ENCODE measurements at places on chromosomes 2 and 18. TPM values are rescaled to one million over a fixed set of nuclear protein-coding genes. Genes with fewer than 3 reads are reported as not detected.

- no peak for DNase-seq
- no peak overlapping the region for H3K4me3 ChIP-seq
- H3K27ac ChIP-seq = no peak overlapping the region
- peaks cover 2% of the 10 kb centered on the region for H3K4me1 ChIP-seq
- no peaks in the 10 kb centered on the region for H3K27me3 ChIP-seq
These were observed 10.0 kb downstream of the ADNP2 start for GRCh38 chr18:80119111-80119510.

GRCh38 chr18:39942702-39943101 lies 2012.3 kb upstream of the PIK3C3 start:
- DNase-seq = no peak
- H3K4me1 ChIP-seq = no peaks in the 10 kb centered on the region
- no peaks in the 10 kb centered on the region for H3K27me3 ChIP-seq
- no peak overlapping the region for H3K27ac ChIP-seq
- no peaks in the 10 kb centered on the region for H3K36me3 ChIP-seq

GRCh38 chr2:151905963-151906632 lies 77.9 kb upstream of the ARL5A start:
- no peaks in the 10 kb centered on the region for H3K4me1 ChIP-seq
- H3K27me3 ChIP-seq = peaks cover 10% of the 10 kb centered on the region
- no peak for DNase-seq
- no peak overlapping the region for H3K4me3 ChIP-seq
- no peaks in the 10 kb centered on the region for H3K36me3 ChIP-seq

DNA sequence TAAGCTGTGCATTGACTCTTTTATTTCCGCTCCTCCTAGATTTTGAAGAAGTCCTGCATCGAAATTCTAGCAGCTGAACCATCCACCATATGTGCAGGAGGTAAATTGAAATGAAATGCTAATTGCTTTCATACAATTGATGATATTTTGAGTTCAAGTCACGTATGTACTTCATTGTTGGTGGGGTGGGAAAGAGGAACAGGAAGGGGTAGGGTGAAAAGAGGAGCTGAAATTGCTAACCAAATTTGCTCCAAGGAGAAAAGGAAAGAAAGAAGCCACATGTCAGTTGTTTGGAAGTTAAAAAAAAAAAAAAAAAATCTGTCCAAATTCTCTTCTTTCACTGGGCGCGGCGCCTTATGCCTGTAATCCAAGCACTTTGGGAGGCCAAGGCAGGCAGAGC lies 77.8 kb downstream of the ANTXR1 start:
- peaks cover 29% of the 10 kb centered on the region for H3K27me3 ChIP-seq
- H3K4me3 ChIP-seq = no peak overlapping the region
- no peaks in the 10 kb centered on the region for H3K36me3 ChIP-seq

- H3K36me3 ChIP-seq = no peaks in the 10 kb centered on the region
- no peak overlapping the region for H3K4me3 ChIP-seq
- no peaks in the 10 kb centered on the region for H3K4me1 ChIP-seq
- peaks cover 7% of the 10 kb centered on the region for H3K27me3 ChIP-seq
- no peak for DNase-seq
These were observed 116.3 kb upstream of the SCN7A start for GRCh38 chr2:166610180-166610912.

GRCh38 chr18:13611142-13611600 lies 115.2 kb downstream of the FAM210A start:
- H3K4me1 ChIP-seq = peaks cover 94% of the 10 kb centered on the region
- peak overlapping the region; percentile 96 for H3K27ac ChIP-seq
- peak; percentile 20 for DNase-seq
- H3K36me3 ChIP-seq = peaks cover 12% of the 10 kb centered on the region
- no peaks in the 10 kb centered on the region for H3K27me3 ChIP-seq

DNA sequence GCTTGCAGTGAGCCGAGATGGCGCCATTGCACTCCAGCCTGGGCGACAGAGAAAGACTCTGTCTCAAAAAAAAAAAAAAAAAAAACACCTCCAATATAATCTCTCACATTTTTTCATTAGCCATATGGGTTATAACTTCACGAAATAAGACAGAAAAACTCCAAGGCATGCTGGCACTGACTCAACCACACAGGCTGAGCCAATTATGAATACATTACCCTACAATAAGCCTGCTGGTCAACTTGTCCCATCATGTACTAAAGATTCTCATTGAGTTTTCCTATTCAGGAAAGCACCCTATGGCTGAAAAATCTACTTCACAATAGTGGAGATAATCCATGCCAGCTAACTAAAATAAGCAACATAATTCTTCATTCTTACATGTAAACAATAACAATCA lies 12.8 kb upstream of the MAP3K20 start:
- no peak for DNase-seq
- H3K36me3 ChIP-seq = no peaks in the 10 kb centered on the region
- H3K4me1 ChIP-seq = no peaks in the 10 kb centered on the region
- peaks cover 40% of the 10 kb centered on the region for H3K27me3 ChIP-seq

DNA sequence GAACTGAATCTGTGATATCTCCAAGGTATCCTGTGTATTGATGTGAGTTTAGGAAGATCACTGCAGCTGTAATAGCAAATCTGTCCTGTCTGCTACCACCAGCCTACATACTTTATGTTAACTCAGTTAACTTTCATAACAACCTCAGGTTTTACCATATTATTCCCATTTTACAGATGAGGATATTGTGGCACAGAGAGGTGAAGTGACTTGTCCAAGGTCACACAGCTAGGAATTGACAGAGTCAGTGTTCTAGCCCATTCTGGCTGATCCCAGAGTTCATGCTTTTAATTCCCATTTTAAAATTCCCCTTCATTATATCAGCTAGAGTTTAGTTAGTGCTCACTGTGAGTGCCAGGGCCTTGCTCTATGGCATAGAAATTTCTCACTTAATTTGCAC lies 49.4 kb downstream of the PLEK start:
- peaks cover 6% of the 10 kb centered on the region for H3K4me1 ChIP-seq
- no peak overlapping the region for H3K4me3 ChIP-seq
- H3K27ac ChIP-seq = no peak overlapping the region
- no peaks in the 10 kb centered on the region for H3K36me3 ChIP-seq
- no peak for DNase-seq

DNA sequence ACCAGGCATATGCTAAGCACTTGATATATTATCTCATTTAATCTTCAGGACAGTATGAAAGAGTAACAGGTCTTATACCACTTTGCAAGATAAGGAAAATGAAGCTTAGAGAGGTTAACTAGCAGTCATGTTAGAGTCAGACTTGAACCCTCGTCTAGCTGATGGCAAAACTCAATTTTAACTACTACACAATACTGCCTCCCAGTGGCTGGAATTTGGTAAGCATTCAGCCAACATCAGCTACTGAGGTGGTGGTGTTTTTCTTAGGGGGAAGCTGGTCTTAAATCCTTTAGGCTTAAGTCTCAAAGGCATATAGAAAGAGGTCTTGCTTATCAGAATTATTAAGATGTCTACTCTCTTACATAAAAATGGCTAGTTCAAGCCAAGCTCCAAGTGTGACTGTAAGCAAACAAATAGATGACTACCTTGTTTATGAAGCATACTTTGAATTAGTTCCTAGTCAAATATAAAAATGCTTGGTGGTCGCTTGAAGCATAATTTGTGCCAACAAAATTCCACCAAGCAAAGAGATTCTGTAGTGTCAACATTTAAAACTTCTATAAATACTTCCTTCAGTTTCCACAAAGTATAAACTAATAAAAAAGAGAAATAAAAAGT lies 325.4 kb upstream of the FIGN start:
- DNase-seq = peak; percentile 6
- H3K4me3 ChIP-seq = no peak overlapping the region
- no peaks in the 10 kb centered on the region for H3K27me3 ChIP-seq
- no peaks in the 10 kb centered on the region for H3K36me3 ChIP-seq

DNA sequence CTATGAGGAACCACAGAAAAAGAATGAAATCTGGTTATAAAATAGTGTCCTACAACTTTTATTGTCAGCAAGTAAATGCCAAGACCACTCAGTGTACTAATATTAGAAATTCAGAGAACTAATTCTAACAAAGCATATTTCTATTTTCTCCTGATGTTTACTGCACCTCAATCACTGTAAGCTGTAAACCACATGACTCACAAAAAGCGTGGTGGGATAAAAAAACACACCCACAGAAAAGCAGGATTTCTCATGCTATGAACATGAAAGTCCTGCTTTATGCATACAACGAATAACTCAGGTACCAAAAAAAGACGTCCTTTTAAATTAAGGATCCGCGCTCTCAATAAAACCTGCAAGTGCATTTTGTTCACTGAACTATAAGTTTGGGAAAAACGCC lies 797 bp downstream of the TXNL4A start:
- H3K4me3 ChIP-seq = peak overlapping the region; percentile 92
- DNase-seq = no peak
- H3K27me3 ChIP-seq = no peaks in the 10 kb centered on the region
- peak overlapping the region; percentile 89 for H3K27ac ChIP-seq
- peaks cover 20% of the 10 kb centered on the region for H3K36me3 ChIP-seq

The TMEM200C gene
- not detected for total RNA-seq

DNA sequence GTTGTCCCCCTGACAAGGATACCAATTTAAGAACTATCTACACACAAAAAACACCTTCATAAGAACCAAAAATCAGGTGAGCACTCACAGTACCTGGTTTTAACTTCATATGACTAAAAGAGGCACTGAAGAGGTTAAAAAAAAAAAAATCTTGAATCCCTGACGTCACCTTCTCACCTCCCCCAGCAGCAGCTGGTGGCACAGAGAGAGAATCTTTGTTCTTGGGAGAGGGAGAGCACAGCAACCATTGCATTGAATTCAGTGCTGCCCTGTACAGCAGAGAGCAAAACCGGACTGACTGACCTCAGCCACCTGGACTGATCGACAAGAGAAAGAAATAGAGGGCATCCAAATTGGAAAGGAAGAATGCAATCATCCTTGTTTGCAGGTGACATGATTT lies 566.0 kb downstream of the TMX3 start:
- H3K27ac ChIP-seq = no peak overlapping the region
- H3K4me3 ChIP-seq = no peak overlapping the region
- DNase-seq = no peak
- no peaks in the 10 kb centered on the region for H3K27me3 ChIP-seq

- H3K27ac ChIP-seq = no peak overlapping the region
- no peak for DNase-seq
- peaks cover 5% of the 10 kb centered on the region for H3K27me3 ChIP-seq
- no peaks in the 10 kb centered on the region for H3K36me3 ChIP-seq
These were observed 71.3 kb upstream of the ZNF532 start for GRCh38 chr18:58793361-58793760.

GRCh38 chr2:66573821-66574233 lies 138.9 kb downstream of the MEIS1 start:
- no peak overlapping the region for H3K4me3 ChIP-seq
- no peaks in the 10 kb centered on the region for H3K36me3 ChIP-seq
- no peak for DNase-seq
- H3K4me1 ChIP-seq = peaks cover 1% of the 10 kb centered on the region

DNA sequence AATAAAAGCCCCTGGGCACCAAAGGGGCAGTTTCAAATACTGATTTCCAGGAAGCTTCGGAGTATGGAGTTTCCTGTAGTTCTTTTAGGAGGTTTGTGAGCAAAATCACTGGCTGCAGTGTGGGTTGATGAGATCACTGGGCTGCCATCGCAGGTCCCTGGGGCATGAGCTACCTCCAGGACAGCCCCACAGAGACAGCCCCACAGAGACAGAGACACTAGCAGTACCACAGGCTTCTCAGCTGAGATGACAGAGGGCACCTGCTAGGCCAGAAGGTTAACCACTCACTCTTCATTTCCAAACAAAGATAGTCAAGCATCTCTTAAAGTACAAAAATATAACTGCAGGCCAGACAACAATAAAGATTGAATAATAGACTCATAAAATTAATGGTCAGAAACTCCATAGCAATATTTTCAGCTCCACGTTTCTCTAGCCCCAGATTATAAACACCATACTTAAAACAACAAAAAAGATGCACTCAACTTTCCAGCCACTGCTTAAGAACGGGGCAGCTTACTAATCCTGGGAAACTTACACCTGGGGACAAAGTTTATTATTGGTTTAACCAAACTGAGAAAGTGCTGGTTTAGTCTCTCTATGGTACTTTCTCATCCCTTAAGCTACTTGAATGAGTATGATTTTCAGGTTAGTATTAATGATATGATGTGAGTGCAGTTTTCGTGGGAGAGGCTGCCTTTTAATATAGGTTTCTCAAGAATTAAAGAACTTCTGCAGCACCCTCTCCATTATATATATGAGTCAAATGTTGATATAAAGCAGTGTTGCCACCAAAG lies 11.6 kb downstream of the AFF3 start:
- no peak for DNase-seq
- H3K4me3 ChIP-seq = no peak overlapping the region
- H3K36me3 ChIP-seq = no peaks in the 10 kb centered on the region
- H3K27ac ChIP-seq = no peak overlapping the region
- H3K4me1 ChIP-seq = no peaks in the 10 kb centered on the region

The ZNF397 gene
- 18.0 TPM for total RNA-seq

- no peak overlapping the region for H3K27ac ChIP-seq
- no peak for DNase-seq
- no peak overlapping the region for H3K4me3 ChIP-seq
- H3K36me3 ChIP-seq = no peaks in the 10 kb centered on the region
- H3K27me3 ChIP-seq = no peaks in the 10 kb centered on the region
These were observed 54.3 kb downstream of the R3HDM1 start for GRCh38 chr2:135585586-135585985.

- peak overlapping the region; percentile 49 for H3K4me3 ChIP-seq
- H3K36me3 ChIP-seq = peaks cover 35% of the 10 kb centered on the region
- no peaks in the 10 kb centered on the region for H3K27me3 ChIP-seq
- peaks cover 79% of the 10 kb centered on the region for H3K4me1 ChIP-seq
These were observed 104.9 kb downstream of the RBMS1 start for GRCh38 chr2:160388464-160389263.

The ST3GAL5 gene
- total RNA-seq = 36.8 TPM

DNA sequence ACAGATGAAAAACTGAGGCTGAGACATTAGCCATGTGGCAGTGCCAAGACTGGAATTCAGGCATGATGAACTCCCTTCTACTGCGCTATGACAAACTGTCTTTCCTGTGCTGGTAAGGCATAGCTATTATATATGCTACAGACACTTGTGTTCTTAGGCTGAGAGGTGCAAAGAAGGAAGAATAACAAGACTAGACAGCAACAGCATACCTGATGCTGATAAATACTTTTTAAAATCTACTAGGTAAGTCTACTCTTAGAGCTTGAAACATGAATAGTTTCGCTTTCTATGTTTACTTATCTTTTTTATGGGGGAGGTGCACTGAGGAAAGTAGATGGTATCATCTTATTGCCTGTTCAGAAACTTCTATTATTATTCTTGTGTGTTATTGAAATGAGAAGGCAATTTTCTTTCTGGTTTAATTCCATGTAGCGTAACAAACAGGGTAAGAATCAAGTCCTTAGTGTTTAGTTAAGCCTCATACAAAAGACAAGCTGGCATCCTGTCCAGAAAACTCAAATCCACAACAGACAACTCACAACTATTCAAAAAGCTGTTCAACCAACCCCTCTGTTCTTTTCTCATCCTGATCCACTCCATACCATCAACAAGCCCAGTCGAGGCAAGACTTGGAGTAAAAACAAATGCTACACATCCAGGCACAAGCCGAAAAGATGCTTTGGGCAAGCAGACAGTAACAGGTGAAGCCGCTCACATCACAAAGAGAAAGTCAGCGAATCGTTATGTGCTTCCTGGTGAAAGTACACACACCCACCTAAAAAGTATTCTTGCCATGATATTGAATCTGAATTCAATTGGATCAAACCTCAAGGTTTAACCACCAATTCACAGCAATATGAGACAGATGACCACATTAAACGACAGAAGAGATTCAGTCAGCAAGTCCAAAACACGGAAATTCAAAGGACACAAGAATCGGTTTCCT lies 1.5 kb downstream of the TTC32 start:
- H3K27me3 ChIP-seq = peaks cover 8% of the 10 kb centered on the region
- peaks cover 30% of the 10 kb centered on the region for H3K36me3 ChIP-seq
- DNase-seq = peak; percentile 44
- peaks cover 45% of the 10 kb centered on the region for H3K4me1 ChIP-seq
- peak overlapping the region; percentile 96 for H3K27ac ChIP-seq

Data from activated CD4-positive, alpha-beta T cell treated with anti-CD3 and anti-CD28 coated beads, Interleukin-2, amount 10 ng/mL, durations not matched to agents 7 days and 5 days (primary cell).